ENCODE measurements at places on chromosomes 6 and 20.

DNA sequence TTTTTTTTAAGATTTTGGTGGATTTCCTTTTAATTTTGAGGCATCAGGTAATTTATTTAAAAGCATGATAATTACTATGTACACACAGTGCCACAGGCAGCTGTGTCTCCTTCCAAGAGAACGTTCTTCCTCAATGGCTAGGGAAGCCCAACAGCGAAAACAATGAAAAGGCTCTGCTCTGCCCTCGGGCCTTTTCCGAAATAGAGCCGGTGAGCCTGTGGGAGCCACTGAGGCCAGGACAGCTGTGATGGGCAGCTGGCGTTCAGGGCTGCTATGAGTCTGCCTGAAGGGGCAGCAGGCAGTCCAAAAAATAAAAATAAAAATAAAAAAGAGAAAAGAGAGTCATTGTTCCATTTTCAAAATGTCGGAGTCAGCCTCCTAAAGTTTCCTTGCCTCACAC is 443.8 kb downstream of the KIF16B start:
- no peak for DNase-seq

- no peak for DNase-seq
Measured at GRCh38 chr6:157587127-157587926, 206.3 kb downstream of the ZDHHC14 start.

- no peak for DNase-seq
Measured at GRCh38 chr6:99612551-99613408, 6.1 kb downstream of the PRDM13 start.

GRCh38 chr6:16704401-16705045 is 56.7 kb downstream of the ATXN1 start:
- DNase-seq = no peak

DNA sequence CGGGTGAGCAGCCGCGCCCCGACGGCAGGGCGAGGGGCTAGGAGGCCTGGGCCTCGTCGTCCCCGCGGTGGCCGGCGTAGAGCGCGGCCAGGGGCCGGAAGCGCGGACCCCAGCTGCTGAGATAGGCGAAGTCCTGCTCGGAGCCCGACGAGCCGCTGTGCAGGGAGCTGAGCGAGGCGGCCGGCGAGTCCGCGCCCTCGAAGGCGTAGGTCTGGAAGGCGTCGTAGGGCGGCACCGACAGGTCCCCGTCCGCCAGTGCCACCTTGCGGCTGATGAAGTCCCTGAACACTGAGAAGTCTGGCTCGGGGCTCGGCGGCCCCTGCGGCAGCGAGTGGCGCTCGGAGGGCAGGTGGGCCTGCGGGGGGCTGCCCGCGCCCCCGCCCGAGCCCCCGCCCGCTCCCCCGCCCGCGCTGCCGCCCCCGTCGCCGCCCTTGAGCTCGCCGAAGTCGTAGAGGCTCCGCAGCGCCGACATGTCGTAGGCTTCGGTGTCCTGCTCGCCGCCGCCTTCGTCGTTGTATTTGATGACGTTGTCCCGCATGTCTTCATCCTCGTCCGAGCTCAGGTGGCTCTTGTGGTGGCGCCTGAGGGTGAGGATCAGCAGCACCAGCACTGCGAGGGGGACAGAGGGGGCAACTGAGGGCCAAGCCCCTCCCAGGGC is 56.5 kb downstream of the CD40 start:
- peak; percentile 25 for DNase-seq

- no peak for DNase-seq
Measured at GRCh38 chr20:44632103-44632752, 19.3 kb downstream of the ADA start.

GRCh38 chr6:160417146-160417545 is 69.0 kb downstream of the SLC22A3 start:
- peak; percentile 69 for DNase-seq

GRCh38 chr20:13661070-13661685 is 22.4 kb upstream of the TASP1 start:
- peak; percentile 88 for DNase-seq

- no peak for DNase-seq
Measured at GRCh38 chr20:62734881-62735280, 26.2 kb downstream of the NTSR1 start.

DNA sequence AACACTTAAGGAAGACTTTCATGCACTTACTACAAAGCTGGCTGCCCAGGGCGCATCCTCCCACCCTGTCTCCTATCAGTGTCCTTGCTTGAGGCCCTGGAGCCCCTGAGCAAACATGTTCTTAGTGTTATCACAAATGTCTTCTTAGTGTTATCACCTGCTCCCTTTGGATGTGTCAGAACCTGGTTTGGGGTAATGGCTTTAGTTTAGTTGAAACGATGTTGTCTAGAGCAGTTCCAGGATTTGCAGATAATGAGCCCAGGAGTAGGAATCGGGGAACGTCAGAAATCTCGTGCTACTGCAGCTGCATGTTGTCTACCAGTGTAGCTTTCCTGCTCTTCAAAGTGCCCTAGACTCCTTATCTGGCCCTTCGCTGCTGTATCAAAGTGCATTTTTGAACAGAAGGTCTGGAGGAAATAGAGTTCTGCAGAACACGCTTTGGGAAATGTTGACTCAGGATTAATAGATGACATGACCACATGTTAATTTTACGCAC is 69.6 kb downstream of the PHACTR2 start:
- DNase-seq = no peak

GRCh38 chr6:106300944-106301343 is 24.6 kb downstream of the ATG5 start:
- DNase-seq = peak; percentile 14

GRCh38 chr20:39581034-39581433 is 618.9 kb downstream of the DHX35 start:
- no peak for DNase-seq

GRCh38 chr6:84280639-84281038 is 53.2 kb upstream of the CEP162 start:
- no peak for DNase-seq

GRCh38 chr6:25930532-25931410 is at the start of gene SLC17A2:
Gene SLC17A2, minus strand, starts transcription at chr6:25930691. Its CDS starts 4,895 bp downstream, at chr6:25925796.
- DNase-seq = no peak

DNA sequence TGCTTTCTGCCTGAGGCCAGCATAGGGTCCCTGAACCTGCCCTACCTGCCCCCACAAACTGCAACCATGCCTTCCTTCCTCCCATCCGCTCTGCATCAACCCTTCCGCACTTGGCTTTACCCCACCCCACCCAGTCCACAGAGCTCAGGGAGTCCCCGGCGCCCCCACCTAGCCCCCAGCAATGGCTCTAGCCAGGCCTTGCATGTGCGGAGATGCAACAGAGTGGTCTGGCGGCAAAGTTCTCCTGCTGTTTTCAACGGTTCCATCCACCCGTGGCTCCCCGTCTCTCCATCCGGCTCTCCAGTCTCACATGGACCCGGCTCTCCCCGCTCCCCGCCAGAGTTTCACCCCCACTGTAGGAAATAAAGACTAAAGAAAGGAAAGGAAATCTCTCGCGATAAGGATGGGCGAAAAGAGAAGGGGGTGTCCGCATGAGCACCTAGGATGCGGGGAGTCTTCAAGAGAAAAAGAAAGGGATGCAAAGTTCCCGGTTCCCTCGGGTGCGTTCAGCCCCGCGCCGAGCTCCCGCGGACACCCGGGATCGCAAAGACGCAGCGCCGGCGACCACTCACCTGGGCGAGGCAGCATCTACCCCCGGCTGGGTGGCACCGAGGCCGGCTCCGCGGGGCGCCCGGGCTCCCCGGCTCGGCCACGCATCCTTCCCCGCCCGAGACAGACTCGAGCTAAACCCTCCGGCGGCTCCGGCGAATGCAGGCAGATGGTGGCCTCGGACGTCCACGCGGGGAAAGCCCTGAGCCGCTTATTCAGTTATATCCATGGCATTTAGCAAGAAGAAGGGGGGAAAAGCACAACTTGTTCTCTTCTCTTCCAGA is 579 bp downstream of the LRFN2 start:
- DNase-seq = no peak

DNA sequence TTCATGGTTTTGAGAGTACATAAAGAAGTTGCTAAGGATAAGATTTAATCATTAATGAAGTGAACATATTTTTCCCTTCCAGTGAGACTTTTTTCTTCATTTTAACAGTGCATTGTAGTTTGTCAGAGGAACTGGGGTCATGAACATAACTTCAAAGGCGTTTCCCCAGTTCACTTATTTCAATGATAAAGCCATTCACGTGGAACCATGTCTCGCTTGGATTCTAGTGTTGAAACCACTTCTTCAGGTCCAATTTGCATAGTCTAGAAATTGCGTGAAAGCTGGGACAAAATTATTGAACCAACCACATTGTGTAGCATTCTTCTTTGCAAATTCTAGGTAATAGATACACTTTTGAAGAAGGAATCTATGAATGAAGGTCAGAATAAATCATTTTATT is 197.0 kb downstream of the CLIC5 start:
- DNase-seq = no peak

- no peak for DNase-seq
Measured at GRCh38 chr6:70130865-70131264, 172.0 kb downstream of the COL9A1 start.

GRCh38 chr6:148247386-148248063 is 95.1 kb upstream of the SASH1 start:
- DNase-seq = no peak

- no peak for DNase-seq
Measured at GRCh38 chr6:146957181-146958093, 246.8 kb upstream of the STXBP5 start.

DNA sequence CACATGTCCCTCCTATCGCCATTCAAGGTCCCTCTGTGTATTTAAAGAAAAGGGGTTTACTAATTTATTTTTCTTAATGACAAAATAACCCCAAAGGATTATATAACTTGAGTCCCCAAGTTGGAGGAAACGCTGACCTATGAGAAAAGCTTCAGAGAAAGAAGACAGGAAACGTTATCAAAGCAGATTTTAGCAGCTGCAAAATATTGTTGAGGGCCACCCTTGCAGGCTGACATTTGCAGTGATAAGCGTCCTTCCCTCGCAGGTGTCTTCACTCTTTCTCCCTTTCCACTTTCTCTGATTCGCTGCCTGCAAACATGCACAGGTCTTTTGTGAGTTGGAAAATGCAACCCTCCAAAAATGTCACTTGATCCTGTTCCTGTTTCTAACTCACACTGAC is 103.2 kb upstream of the RIPOR2 start:
- DNase-seq = no peak

DNA sequence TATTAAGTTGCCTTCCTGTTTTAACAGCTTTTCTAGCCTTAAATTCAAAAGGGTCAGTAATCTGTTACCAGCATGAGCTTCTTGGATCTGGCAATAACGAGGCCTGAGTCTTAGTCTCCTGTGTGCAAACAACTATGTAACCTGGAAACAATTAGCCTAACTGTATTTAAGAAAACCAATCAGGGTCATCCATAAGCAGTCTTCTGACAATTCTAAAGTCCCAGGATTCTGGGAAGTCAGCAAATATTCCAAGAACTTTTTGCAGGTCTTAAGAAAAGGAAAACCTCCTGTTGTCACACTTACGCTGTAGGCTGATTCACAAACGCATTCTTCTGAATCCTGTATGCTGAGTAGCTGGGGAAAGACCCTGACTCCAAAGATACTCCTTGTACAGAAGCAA is 90.4 kb downstream of the COL12A1 start:
- DNase-seq = peak; percentile 66

DNA sequence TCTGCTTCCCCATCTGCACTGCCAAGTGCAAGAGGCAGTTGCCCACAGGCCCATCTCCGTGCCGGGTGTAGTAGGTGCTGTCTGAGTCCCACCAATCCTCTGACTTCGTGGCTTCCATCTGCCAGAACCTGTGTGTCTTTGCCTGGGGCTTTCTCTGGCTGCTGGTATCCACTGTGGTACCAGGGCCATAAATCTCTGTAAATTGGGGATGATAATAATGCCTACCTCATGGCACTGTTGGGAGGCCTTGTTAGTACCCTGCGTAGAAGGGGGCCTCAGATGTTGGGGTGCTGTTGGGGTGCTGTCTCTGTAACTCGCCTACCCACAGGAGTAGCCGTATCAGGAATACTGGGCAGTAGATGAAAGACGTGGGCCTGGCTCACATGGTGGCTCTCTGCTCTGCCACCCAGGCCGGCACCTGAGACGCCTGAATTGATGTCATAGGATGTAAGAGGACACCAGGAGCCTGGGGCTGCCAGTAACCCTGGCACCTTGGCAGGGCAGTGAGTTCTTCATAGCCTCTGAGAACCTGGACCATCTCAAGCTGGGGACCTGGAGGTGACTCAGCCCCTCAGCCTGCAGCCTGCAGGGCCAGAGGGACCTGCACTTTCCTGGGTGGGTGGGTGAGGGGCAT is 94.1 kb upstream of the RNF24 start:
- no peak for DNase-seq

DNA sequence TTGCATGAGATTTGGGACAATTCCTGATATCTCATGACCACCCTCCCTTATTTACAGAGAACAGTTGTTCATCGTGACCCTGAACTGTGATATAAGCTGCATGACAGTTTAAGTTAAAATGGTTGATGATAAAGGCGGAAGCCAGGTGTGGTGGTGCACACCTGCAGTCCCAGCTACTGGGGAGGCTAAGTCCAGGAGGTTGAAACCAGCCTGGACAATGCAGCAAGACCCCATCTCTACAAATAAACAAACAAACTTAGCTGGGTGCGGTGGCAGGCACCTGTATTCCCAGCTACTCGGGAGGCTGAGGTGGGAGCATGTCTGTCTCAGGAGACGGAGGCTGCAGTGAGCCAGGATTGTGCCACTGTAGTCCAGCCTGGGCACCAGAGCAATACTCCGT is 24.1 kb downstream of the COL20A1 start:
- DNase-seq = no peak

GRCh38 chr6:163886428-163886827 is 471.9 kb downstream of the QKI start:
- DNase-seq = no peak

DNA sequence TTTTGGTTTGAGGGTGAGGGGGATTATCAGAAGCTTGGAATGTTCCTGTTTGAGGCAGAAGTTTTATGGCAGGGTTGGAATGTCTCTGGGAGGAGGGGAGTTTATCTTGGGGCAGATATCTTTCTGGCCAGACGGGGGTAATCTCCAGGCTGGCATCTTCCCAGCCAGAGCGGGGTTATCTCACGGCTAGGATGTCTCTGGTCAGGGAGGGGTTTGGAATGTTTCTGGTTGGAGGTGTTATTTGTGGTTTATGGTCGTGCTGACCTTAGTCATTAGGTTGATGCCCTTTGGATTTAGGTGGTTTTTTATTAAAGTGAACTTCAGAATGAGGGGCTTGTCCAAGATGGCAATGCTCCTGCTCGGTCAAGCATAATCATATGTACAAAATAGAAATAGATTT is 14.8 kb downstream of the PGK2 start:
- no peak for DNase-seq

GRCh38 chr6:25934156-25934555 is 3.7 kb upstream of the SLC17A2 start:
- DNase-seq = no peak

GRCh38 chr6:54681987-54682386 is 164.6 kb upstream of the FAM83B start:
- no peak for DNase-seq

DNA sequence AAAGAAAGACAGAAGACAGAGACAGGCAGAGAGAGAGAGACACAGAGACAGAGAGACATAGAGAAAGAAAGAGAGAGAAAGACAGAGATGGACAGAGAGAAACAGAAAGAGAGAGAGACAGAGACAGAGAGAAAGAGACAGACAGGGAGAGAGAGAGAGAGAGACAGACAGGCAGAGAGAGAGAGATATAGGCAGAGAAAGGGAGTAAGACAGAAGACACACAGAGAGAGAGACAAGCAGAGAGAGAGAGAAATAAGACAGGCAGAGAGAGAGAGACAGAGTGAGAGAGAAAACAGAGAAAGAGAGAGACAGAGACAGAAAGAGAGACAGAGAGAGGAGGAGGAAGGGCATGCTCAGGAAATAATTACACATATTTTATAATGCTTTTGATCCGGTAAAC is 758.3 kb upstream of the DEFB115 start:
- DNase-seq = no peak

GRCh38 chr6:85321906-85322305 is 128.0 kb upstream of the NT5E start:
- peak; percentile 70 for DNase-seq

- no peak for DNase-seq
Measured at GRCh38 chr6:123430970-123431369, 205.8 kb downstream of the TRDN start.

Measured in muscle of arm (tissue), 14 donors.